IMR-90 (cell line): ENCODE measurements at places on chromosomes 1 and 21. TPM values are rescaled to one million over a fixed set of nuclear protein-coding genes. Genes with fewer than 3 reads are reported as not detected.

DNA sequence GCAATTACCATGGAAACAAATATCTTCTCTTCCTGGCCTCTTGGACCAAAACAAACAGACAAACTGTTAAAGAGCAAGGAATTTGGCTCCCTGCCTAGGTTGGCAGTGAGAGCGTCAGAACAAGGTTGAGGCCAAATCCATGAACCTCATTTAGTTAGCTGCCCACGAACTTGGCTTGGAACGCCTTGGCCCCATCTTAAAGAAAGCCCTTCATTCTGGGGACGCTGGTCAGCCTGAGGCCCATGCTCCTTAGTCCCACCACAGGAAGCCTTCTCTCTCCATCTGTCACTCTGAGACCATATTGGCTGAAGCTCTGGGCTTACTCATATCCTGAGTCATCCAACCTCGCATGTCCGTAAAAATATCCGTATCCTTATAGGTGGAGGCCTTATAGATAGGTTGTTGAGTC is 62.4 kb upstream of the DIRAS3 start:
- DNase-seq = peak; percentile 93

- no peak for DNase-seq
These were observed 21.4 kb upstream of the ALDH4A1 start for GRCh38 chr1:18923756-18924211.

DNA sequence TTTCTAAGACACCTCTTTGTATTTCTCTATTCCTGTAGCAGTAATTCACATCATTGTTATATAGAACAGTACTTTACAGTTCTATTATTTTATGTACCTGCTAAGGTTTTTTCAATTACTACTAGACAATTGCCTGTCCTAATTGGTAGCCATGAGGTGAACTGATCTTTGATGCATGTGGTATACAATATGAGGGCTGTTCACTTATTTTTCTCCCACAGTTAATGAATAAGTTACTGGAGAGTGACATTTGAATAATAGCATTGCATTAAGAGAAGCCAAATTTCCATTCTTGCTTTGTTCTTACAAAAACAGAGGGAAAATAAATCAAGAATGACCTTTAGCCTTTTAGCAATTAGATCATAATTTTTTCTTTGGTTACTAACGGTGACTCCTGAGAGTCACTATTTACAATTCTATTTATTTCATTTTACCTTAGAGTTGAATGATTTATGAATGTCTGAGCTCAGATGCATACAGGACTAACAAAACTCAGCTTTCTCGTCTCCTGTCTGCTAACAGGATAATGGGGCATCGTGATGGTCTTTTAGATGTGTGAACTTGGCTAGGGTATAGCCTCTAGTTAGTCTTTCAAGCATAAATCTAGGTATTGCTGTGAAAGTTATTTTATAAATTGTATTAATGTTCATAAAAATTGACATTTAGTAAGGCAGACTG is 54.1 kb downstream of the OLFM3 start:
- DNase-seq = no peak

GRCh38 chr1:212973899-212974298 is 23.6 kb downstream of the VASH2 start:
- DNase-seq = no peak

- DNase-seq = no peak
These were observed 113.0 kb upstream of the ARHGEF16 start for GRCh38 chr1:3341236-3341994.

KRTAP19-1 gene
- polyA plus RNA-seq = not detected in 2 replicates

AZIN2 gene
- polyA plus RNA-seq = 8.0 and 8.9 TPM in 2 replicates

RGS1 gene
- polyA plus RNA-seq = not detected in 2 replicates
